ENCODE measurements at places on chromosomes 7 and 10.

DNA sequence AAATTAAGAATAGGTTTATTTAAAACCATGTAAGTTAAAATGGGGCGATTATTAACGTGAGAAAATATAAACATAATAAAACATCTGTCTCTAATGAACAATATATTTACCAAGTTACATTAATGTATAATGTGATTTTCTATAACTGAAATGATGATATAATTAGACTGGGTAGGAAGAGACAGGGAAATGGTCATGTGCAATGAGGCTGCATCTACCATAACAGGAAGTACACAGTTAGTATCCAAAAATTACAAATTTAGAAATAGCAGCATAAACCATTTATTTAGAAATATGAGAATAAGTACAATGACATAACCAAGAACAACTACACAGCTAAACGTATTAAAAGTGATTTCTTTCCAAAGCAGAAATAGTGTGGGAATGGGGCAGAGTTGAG lies 25.8 kb upstream of the BET1 start:
- DNase-seq, result no peak

DNA sequence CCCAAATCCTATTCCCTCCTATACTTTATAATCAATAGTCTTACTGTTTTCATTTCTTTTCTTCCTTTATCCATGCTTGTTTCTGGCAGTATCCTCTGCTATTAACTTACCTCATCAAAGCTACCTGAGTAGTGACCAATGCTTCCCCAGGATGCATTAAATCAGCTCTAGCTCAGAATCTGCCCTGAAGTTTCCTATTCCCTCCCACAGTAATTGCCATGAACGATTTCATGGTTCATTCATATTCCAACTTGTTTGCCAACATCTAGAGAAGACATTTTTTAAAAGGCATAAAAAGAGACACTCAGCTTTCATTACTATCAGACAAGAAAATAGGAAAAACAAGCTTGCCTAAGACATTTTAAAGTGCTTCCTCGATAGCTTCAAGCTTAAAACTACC lies 42.3 kb downstream of the COA1 start:
- no peak for DNase-seq

DNA sequence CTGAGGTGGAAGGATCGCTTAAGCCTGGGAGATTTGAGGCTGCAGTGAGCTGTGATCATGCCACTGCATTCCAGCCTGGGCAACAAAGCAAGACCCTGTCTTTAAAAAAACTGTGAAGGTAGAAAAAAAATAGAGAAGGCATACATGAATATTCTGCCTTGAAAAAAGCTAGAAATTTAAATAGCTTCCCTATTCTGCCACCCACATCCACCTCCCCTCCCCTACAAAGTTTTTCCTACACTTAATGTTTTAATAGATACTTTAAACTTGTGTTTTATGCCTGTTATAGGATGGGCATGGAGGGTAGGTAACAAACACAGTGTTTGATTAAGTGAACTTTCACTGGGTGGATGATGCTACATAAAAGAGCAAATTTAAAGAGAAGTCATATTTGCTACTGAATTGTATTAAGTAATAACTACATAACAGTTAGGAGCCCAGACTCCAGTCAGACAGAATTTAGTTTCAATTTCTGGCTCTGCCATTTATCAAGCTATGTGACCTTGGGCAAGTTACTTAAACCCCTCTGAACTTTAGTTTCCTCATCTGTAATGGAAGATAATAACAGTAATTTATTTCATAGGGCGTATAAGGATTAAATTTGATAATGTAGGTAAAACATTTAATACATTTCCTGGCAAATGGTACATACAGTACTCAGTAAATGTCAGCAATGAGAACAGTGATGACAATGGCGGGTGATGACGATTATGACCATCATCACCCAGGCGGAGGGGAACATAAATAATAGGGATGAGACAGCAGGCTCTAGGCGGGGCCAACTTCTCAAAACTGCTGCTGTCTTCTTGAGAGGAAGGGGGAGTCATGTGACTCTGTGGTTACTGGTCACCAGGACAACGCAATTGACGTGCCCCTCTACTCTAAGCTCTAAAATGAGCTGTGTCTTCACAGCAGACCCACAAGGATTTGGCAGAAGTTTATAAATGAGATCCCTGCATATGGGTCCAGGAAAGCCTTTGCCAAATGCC lies 15.8 kb downstream of the DNMBP start:
- DNase-seq, result no peak

DNA sequence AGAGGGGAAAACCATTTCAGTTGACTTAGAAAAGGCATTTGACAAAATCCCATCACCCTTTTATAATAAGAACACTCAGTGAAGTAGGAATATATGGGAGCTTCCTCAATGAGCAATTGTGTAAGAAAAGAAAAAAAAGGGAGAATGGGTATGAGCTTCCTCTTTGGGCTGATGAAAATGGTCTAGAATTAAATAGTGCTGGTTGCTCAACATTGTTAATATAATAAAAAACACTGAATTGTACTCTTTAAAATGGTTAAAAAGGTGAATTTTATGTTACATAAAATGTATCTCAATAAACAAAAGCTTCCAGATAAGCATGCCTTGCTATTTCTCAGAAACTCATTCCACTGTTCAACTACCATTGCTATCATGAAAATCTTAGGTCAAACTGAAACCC lies 40.6 kb downstream of the LRRC17 start:
- no peak for DNase-seq

- no peak for DNase-seq
Measured at GRCh38 chr10:127302343-127302742, 106.0 kb upstream of the INSYN2A start.

Measured in NK-92 treated with Interleukin-12 subunit alpha and Interleukin-12 subunit beta, amount 100 ng/mL, for 24 hours (cell line).